ENCODE measurements at places on chromosomes 7 and 10.

DNA sequence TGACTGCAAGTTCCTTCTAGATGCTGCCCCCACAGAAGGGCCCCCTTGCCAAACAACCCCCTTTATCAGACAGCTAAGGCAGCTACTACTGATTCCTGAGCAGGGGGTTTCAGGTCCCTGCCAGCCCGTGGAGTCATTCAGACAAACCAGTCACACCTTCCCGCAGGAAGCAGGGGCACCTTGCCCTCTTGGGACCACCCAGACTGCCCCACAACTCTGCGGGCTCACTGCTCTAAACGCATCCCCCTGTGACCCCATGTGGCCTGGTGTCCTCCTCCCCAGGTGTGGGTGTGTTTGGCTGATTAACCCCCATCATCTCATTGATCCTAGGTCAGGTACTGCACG is 298.9 kb downstream of the TCERG1L start:
- DNase-seq = no peak

- no peak for DNase-seq
Measured at GRCh38 chr10:131831561-131831960, 69.2 kb upstream of the PPP2R2D start.

DNA sequence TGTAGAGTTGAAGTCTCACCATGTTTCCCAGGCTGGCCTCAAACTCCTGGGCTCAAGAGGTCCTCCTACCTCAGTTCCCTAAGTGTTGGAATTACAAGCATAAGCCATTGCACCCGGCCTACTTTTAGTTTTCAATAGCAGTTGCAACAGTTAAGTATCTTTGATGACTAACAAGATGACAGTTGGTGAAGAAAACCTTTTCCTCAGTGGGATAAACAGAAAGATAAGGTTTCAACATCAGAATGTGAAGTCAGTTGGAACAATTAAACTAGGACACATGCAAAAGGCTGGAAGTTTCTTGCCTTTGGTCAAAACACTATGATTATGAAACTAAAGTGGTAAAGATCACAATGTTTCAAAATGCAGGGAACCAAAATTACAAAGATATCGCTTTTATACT is 169.2 kb downstream of the ZNF438 start:
- no peak for DNase-seq

GRCh38 chr10:22016046-22016705 is 12.6 kb upstream of the DNAJC1 start:
- DNase-seq = no peak

GRCh38 chr7:44216019-44216418 is 15.2 kb downstream of the YKT6 start:
- DNase-seq = no peak

DNA sequence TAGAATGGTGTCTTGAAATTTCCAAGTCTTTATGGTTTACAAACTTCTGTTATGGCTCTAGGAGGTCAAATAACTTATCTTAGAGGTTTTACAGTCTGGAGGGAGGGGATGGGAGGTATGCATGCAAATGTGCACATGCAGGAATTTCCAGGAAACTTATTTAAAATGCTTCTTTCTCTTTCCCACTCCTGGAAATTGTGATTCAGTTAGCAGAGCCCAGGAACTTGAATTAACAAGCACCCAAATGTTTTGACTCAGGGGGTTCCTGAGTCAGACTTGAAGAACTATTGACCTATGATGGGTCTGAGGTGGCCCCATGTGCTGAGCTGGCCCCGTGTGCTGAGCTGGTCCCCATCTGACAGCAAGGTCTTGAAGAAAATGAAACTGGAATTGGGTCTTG is 669.4 kb downstream of the INHBA start:
- no peak for DNase-seq

- DNase-seq = no peak
Measured at GRCh38 chr7:48183965-48184364, 12.7 kb downstream of the ABCA13 start.

DNA sequence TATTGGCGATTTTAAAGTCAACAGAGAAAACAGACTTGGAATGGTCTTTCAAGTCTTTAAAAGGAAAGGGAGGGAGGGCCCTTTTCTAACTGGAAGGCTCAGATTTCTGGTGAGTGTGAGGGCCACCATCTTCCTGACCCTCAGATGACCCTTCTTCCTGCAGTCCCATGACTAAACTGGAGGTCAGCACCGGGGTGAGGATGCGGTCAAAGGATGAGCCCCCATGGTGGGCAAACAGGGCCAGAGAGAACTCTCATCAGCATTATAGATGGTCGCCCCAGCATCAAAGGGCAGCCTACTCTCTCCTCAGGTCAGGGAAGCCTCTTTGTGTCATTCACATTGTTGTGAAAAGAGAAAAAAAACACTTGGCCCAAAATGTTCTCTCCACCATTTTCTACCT is 219.2 kb downstream of the LRMDA start:
- DNase-seq = no peak

DNA sequence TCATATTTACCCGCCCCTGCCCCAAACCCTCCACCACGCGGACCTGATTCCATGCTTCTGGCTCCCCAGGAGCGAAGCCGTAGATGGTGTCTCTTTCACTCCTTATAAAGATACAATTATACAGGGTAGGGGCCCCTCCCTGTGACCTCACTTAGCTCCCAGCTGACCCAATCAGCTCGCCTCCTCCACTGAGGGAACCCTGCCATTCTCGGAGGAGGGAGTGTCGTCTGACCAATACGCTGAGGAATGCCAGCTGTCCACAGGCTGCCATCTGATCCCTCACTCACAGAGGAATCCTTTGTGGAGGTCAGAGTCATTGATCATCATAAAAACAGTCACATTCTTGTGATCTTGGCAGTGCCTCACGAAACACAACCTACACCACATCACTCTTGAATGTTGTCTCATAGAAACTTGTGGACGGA is 67.5 kb upstream of the INSIG1 start:
- DNase-seq = peak; percentile 91

GRCh38 chr7:114659409-114660125 is 245.0 kb downstream of the FOXP2 start:
- DNase-seq = no peak

DNA sequence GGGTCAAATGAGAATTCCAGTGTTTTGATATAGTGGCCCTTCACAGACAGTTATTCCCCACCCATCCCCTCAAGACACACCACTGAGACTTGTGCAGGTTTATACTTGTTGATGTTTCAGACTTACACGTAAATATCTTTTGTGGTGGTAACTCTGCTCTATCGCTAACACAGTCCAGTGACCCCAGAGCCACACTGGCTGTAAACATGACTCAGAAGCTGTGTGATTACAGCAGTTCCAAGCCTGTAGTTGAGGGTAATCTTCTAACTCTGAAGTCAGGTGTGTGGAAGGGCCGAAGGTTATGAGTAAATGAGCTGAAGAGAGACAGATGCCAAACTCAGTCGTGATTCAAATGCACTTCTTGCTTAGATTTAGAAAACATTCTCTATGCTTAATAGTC is 19.4 kb downstream of the NOBOX start:
- no peak for DNase-seq

- DNase-seq = no peak
Measured at GRCh38 chr7:48285373-48285772, 114.1 kb downstream of the ABCA13 start.

DNA sequence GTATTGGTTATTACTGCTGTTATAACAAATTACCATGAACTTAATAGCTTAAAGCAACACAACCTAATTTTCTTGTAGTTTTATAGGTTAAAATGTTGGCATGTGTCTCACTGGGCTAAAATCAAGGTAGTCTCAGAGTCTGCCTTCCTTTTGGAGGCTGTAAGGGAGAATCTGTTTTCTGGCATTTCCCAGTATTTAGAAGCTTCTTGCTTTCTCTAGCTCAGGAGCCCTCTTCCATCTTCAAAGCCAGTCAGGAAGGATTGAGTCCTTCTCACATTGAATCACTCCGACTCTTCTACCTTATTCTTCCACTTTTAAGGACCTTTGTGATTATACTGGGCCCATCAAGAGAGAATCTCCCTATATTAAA is 156.2 kb downstream of the MBL2 start:
- no peak for DNase-seq

DNA sequence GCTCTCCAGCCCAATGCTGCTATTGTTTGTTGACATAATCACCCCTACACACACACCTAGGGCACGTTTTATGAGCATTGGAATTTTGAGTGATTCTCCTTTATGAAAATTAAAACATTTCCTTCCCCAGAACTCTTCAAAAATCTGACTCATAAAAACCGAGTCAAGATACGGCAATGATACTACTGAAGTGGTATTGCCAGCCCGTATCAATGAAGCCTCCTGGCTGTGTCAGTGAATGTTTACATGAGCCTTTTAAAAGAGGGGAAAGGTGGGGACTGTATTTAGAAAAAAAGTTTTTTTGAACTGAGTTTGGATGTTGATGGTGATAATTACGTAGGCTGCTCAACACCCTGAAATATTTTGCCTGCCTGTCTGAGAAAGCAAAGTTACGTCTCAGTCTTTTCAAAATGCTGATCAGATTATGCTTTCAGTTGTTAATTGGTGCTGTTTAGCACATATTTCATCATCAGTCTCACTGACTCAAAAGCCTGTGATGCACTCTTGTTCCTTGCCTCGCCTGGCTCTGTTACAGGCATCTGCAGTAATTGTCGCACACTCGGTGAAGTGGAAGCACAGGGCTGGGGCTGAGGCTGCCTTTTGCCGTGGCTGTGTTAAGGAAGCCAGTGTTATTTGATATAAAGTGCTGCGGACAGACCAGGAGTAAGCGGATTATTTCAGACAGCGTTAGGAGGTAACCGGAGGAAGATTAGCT is 157.4 kb upstream of the TCF7L2 start:
- peak; percentile 37 for DNase-seq

DNA sequence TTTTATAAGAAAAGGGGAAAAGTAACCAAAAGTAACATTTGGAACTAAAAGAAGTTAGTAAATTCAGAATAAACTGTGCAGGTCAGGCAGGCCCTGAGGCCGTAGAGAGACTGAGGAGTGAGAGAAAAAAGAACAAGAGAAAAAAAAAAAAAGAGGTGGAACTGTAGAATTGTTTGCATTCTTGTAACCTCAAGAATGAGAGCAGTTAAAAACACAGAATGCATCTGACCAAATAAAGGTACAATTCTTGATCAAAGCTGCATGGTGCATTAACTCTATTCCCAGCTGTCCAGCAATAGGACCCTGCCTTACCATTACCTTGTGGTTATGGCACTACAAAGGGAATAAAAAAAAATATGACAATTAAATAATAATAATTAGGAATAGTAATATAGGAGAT is 170.1 kb upstream of the SEMA3A start:
- DNase-seq = no peak

DNA sequence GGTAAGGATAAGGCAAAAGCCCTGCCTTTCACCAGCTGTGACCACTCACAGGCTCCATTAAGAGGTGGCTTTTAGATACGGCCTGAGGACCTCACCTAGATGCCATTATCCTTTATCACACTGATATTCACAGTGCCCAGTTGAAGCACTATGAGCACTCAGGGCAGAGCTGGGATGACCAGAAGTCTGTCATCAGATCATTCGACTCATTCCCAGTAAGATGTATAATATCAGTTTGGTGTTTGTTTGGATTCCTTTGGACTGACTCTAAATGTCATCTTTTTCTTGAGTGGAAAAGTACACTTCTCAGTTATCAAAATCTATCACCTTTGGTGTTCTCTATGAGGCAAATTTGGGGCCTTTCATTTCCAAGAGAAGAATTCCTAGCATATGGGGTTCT is 18.7 kb downstream of the CCDC136 start:
- DNase-seq = no peak

DNA sequence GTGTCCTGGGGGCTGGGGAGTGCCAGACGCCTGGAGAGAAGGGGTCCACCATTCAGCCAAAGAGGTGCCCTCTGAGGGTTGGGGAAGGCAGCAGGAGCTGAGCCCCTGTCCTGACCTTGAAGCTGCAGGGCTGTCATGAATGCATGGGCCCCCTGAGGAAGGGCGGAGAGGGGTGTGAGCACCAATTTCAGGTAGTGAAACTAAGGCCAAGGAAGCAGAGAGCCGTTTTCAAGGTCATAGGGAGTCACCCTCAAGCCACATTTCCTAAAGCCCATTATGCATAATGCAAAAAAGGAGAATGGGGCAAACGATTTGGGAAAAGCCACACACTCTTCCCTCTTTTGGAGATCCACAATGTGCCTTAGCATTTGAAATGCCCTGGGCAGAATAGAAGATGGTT is 37.2 kb downstream of the FIGNL1 start:
- DNase-seq = no peak

DNA sequence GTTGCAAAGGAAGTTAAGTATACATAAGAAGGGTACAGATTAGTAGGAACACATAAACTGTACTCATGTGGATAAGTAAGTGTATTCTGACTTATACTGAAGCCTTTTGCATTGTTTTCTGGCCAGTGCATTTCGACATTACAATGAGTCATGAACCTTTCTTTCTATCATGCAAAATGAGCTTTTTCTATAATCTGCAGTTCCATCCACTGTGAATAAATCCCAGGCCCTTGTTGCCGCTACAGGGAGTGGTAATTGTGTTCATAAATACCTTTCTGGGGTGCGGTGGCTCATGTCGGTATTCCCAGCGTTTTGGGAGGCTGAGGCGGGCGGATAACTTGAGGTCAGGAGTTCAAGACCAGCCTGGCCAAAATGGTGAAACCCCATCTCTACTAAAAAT is 858.3 kb downstream of the GRM8 start:
- DNase-seq = no peak

DNA sequence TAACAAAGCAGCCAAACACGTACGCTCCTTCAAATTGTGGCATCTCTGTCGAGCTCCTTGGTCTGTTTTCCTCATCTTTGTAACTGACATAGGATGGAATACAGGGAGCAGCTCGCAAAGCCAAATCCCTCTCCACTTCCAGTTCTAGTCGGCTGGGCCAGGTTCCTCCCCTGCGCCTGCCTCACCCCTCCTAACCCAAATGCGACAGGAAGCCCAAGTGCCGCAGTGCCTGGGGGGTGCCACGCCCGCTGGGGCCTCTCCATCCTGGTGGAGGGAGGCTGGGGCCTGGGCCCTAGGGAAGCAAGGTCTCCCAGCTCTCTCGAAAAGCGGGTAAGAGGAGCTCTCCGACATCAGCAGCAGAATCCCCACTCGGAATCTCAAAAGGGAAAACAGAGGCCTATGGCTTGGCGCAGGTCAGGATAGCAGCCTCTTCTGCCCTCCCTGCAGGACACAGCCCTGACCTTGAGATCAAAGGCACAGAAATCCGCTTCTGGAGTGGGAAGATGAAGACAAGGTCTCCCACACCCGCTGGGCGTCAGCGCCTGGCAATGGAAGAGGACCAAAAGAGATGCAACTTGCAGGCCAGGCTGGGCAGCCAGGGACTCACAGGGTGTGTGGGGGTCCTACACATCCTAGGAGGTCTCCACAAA is 165.8 kb downstream of the NRF1 start:
- DNase-seq = no peak

- DNase-seq = no peak
Measured at GRCh38 chr7:28044825-28045224, 135.8 kb downstream of the JAZF1 start.
